ENCODE measurements at places on chromosomes 7 and 10.

GRCh38 chr7:100874300-100874576 is 665 bp upstream of the SRRT start:
- DNase-seq: no peak

- DNase-seq: no peak
Measured at GRCh38 chr10:85545874-85546273, 820.7 kb downstream of the GRID1 start.

DNA sequence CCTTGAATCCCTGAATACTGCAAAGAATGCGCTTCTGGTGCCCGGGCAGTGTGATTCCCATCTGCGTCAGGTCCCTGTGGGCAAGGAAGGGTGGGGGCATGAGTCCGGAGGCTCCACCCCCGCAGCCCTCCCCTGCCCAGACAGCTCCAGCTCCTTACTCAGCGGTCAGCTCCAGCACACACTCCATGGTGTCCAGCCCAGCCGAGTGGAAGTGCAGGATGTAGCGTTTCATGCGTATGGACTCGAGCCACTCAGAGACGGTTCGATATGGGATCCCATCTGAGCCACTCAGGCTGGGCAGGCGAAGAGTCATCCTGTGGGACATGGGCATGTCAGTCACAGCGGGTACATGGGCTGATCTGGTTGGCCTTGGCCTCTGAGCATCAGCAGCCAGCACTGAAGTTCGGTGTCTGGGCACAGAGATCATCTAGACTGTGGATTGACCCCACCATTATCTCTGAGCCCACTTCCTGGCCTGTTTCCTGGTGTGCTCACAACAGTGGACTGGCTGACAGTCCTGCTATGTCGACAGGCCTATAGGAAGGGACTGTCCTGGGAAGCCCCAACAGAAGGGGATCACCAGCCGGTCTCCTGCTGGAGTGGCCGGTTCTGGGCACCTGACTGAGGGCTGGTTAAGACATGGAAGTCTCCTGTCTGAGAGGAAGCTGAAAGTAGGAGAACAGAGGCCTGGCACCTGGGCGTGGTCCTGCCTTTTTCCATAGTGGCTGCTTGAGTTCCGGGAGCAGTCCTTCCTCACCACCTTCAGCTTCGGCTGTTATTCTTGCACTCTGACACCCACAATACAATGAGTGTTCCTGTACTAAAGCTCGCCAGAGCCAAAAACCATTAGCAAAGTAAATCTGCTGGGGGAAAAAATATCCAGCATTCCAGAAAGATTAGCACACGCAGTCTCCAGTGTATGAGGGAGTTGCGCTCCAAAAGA is 10.6 kb downstream of the ZYX start:
- DNase-seq: no peak

GRCh38 chr7:86645225-86645608 is 1.5 kb downstream of the GRM3 start:
- DNase-seq: no peak

GRCh38 chr7:131858611-131859010 is 302.2 kb upstream of the PODXL start:
- DNase-seq: no peak

GRCh38 chr7:151517601-151518104 is 2.0 kb downstream of the RHEB start:
- DNase-seq: no peak

DNA sequence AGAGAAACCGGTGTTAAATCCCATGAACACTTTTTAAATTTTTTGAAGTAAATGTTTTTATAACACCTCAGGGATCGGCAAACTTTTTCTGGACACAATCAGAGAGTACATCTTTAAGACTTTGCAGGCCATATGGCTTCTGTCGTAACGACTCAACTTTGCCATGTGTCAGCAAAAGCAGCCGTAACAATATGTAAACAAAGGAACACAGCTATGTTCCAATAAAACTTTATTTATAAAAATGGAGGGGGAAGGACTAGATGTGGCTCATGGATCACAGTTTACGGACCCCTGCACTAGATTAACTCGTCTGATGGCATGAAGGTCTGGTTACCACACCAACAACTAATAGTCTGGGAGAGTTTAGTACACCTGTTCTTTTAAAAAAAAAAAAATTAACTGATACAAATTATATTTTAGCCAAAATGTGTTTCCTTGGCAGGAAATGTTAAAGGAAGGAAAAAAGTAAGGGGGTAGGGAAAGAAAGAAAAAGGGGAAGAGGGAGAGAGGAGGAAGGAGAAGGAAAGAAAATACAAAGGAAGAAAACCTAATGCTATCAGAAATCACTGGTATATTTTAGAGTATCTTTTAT is 50.2 kb downstream of the ABI1 start:
- DNase-seq: no peak

- no peak for DNase-seq
Measured at GRCh38 chr7:147096629-147097028, 980.0 kb downstream of the CNTNAP2 start.

- DNase-seq: no peak
Measured at GRCh38 chr7:132082394-132082793, 493.9 kb downstream of the PLXNA4 start.

DNA sequence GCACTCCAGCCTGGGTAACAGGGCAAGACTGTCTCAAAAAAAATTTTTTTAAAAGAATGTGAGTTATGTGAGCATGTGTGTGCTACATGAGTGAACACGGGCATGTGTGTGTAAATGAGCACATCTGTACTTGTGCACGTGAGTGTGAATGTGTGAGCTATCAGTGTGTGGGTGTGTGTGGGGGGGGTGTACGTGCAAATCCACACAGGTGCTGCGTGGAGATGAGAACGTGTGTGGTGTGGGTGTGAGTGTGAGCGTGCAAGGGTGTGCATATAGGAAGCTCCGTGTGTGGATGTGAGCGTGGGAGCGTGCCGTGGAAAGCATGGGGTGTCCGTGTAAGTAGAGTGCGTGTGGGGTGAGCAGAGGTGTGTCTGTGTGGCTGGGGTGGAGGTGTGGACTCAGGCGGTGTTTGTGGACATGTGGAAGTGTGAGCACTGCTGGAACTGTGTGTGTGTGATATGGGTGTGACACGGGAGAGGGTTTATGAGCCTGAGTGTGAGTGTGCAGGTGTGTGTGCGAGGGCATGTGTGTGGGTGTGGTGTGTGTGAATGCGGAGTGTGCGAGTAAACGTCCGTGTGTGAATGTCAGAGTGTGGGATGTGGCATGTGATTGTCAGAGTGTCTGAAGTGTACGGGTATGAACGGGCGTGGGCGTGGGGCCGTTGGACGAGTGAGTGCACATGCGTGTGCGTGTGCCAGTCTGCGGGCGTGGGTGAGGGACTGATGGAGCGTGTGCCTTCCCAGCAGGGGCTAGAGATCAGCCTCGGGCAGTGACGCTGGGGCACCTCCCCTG is 45.9 kb upstream of the TNRC18 start:
- no peak for DNase-seq

GRCh38 chr10:73614720-73615119 is 23.6 kb upstream of the USP54 start:
- no peak for DNase-seq

GRCh38 chr10:36872702-36873393 is 252.6 kb upstream of the ANKRD30A start:
- no peak for DNase-seq

GRCh38 chr10:132515811-132516726 is 21.5 kb upstream of the INPP5A start:
- no peak for DNase-seq

GRCh38 chr10:61921143-61921542 is 19.6 kb downstream of the ARID5B start:
- no peak for DNase-seq

DNA sequence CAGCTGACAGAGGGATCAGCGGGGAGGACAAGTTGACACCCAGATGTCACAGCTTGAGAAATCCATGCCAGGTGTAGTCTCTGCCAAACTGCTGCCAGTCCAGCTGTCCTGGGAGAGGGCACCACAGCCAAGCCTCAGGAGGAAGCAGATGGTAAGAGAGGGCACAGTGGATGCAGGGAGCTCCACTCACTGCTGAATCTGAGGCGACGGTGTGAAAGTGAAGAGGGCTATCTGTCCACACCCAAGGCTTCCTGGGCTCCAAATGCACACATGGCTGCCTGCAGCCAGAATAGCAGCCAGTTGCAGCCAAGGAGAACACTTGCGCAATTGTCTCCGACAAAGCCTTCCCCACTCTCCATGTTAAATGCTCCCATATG is 502.4 kb downstream of the GRID1 start:
- DNase-seq: no peak

DNA sequence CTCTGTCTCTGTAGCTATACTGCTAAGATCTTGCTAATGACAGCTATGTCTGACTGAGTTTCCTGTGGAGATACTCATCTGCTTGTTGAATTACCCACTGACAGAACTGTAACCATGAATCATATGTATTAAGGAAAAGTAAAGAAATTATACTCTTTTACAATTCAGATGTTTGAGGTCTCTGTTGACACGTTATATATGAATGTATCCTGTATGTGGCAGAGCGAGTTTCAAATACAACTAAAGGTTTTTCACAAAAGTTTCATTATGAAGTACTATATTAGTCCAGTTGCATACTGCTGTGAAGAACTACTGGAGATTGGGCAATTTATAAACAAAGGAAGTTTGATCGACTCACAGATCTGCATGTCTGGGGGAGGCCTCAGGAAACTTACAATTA is 232.5 kb downstream of the CDK14 start:
- no peak for DNase-seq

- DNase-seq: no peak
Measured at GRCh38 chr10:63375458-63375857, 90.3 kb downstream of the JMJD1C start.

GRCh38 chr7:112450807-112451761 is 824 bp downstream of the IFRD1 start:
- DNase-seq: peak; percentile 73

DNA sequence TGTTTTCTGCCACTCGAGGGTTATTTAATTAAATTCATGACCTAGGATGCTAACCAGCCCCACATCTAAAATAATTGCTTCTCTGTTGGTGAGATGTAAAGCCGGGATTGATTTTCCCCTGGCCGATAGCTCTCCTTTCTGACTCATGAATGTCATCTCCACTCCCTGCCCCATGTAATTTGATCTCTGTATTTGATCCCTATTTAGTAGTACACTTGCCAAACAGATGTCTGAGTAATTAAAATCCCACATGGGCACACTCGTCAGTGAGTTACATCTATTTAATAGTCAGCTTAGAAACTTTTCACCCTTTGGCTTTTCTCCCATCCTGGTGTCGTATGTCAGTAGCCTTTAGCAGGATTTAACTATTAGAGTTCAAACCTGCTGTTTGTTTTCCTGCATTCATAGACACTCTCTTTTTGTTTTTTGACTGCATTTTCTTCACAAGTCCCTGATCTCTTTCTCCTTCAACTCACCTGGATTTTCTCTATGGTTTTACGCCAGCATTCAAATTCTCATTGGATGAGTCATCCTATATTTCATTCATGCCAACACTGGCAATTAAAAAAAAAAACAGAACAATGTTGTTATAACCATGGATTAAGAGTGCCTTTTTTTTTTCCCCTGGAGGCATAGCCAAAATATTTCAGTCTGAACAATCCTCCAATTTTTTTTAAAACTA is 82.7 kb downstream of the SPAG6 start:
- DNase-seq: no peak

- no peak for DNase-seq
Measured at GRCh38 chr7:28354601-28355402, 57.5 kb upstream of the CREB5 start.

DNA sequence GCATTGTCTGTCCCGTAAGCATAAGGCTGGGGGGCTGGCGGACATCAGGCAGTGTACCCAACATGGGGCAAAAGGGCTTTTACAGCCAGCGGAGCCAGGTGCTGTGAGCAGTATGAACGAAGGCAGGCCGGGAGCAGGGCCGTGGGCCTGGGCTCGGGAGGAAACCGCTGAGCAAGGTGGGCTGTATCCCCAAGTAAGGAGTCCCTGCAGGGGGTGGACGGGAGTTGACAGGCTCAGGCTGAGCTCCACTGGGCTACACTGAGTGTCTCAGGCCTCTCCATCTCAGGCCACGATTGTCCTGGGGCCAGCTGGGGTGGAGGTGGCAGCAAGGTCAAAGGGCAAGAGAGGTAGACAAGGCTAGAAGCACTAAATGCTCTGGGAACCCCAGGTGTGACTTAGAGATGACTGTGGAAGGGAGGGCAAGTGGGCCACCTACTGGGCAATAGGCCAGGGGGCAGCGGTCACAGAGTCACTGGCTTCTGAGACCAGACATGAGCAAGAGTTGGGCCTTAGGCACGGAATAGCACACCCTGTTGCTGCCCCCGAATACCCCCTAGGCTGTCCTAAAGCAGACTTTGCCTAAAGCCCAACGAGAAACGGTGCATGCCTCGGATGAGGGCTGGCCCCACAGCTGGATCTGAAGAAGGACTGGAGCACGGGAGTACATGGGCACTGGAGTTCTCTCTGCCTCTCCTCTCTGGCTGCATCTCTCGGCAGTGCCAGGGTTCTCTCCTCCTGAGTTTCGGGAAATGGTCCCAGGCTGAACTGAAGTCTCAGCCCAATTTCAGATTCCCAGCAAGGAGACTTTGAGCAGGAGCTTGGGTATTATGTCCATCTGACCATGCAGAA is 10.8 kb upstream of the RAMP3 start:
- no peak for DNase-seq

- DNase-seq: no peak
Measured at GRCh38 chr7:115299397-115300037, 377.6 kb downstream of the MDFIC start.

- DNase-seq: no peak
Measured at GRCh38 chr10:21304608-21305007, 220.9 kb downstream of the SKIDA1 start.

DNA sequence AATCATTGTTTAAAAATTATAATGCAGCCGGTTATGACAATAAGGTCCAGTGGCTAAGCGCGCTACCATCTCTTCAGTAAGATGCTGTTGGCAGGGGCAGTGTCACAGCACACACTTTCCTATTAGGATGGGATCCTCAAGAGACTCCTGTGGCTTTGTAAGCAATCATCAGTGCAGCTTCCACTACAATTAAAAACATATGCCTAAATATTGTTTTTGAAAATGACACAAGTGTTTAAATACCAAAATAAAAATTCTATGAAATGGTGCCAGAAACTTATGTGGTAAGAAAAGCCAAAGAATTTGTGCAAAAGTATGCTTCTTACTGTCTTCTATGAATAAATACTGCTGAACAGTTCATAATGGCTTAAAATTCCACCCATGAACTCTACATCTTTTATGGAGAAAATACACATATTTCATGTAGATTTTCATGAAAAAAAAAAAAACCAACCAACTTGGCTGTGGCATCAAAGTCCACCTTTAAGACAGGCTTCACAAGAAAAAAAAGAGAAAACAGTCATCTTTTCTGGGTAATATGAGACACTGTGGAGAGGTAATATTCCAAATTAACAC is 132.8 kb downstream of the SEMA3C start:
- no peak for DNase-seq

Data from stimulated activated CD4-positive, alpha-beta T cell treated with anti-CD3 and anti-CD28 coated beads, Interleukin-4, amount 100 ng/mL, for 48 hours (primary cell).